ENCODE measurements at places on chromosomes 3 and 15.

GRCh38 chr3:159273608-159274007 is 471.8 kb downstream of the MFSD1 start:
- no peak for DNase-seq

- no peak for DNase-seq
These were observed 153.4 kb downstream of the LMLN start for GRCh38 chr3:198113206-198114053.

DNA sequence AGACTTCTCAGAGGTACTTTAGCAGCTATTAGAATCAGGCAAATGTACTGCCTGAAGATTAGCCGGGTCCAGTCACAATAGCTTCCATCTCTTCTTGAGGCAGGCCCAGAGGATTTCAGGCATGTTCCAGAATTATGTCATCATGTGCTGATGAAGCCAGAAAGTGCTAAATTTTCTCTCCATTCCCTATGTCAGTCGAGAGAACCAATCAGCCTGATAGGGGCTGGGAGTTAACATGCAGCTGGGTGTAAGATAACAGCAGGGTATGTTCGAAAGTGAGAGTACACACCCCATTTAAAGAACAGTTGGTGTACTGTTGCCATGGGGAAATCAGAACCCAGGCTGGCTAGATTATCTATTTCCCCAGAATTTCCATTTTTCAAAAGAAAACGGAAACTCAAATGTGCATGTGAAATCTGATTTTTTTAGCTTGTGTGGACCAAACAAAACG is 48.7 kb downstream of the MYH15 start:
- DNase-seq = no peak

DNA sequence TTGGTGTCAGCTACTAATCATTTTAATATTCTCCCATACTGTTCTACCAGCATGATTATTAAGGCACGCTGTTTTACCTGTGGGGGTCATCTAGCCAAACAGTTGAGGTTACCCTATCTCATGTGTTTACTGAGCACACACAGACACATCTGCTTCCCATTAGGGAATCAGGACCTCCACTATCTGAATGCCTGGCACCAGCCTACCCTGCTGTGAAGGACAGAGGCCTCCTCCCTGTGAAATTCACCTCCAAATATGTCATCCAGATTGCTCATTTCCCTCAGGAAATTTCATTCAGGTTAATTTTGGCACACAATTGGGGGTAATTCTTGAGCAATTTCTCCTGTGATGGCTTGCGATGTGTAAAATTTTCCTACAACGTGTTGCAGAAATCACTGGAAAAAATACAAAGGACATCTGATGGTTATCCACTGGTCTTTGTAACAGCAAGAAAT is 155.6 kb upstream of the NR2E3 start:
- DNase-seq = no peak

DNA sequence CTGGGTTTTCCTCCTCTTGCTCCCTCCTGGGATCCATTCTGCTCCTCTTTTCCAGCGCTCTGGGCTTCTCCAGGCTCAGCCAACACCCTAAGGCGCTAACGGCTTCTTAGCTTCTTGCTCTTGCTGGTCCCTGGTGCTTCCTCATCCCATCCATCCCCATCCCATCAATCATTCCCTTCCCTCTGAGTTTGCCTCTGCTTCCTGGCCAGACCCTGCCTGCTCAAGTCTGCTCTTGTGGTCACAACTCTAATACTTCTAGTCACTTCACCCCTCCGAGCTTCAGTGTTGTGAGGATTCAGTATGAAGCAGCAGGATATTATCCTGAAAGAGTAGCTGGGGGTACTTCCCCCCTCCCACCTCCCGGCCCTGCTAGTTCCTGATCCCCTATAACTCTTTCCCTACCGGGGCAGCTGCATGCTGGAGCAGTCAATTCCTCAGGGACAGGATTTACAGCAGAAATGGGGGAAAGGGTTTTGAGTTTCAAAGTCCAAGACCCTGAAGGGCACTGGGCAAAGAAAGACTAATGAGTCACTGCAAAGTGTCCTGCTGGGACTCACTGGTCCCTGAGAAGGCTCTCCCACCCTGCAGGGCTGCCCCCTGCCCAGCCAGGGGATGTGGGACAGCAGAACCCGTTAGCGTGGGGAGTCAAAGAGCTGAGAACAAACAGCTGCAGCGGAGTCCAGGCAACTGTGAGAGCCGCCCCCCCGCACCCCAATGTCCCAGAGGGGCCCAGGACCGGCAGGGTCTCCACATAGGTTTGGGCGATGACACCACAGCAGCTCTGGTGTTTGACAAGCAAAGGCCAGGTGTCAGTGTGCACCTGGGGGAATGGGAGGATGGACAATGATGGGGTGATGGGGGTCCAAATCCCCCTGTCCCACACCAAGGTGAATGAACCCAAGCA is 2.3 kb upstream of the SYNM start:
- no peak for DNase-seq

DNA sequence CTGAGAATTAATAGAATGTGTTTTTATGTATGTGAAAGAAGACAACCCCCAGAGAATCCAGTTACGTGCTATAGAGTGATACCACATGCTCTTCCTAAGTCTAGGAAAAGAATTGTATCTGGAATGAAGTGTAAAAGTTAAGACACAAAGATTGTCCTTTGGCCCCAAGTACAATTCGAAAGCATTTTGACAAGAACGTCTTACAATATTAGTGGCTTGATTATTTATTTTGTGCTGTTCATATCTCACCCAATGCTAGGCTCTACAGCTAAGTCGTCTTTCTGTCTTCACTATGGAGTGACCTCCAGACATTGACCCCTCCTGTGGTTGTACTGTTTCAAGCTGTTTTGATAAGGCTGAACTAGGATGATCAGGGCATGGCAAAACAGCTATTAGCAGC is 345.7 kb upstream of the C2CD4B start:
- DNase-seq = no peak

DNA sequence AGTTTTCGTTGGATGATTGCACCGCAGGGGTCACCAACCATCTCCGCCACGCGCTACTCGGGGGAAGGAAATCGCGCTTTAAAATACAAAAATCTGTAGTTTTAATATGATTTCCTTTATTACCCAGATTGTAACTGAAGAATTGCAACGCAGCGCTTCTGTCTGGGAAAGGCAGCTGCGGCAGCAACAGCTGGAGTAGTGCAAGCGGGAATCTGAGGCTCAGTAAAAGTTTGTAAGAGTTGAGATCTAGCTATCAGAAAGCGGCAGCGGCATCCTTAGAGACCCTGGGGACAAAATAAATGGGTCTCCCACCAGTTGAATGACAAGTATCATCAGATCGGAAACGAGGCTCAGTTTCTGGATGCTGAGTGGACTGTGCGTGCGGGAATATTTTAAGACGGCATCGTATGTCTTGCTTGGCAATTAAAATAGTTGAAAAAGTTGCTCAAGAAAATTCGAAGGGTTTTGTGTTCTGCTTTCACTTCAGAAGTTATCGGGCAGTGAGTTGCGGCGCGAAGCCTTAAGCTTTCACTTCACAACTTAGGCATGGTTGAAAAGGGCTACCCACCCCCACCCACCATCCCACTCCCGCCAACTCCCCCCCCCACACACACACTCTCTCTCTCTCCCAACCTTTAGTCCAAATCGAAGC is 2.7 kb downstream of the MECOM start:
- no peak for DNase-seq

- no peak for DNase-seq
These were observed 215.8 kb downstream of the ROBO1 start for GRCh38 chr3:79551997-79552396.

DNA sequence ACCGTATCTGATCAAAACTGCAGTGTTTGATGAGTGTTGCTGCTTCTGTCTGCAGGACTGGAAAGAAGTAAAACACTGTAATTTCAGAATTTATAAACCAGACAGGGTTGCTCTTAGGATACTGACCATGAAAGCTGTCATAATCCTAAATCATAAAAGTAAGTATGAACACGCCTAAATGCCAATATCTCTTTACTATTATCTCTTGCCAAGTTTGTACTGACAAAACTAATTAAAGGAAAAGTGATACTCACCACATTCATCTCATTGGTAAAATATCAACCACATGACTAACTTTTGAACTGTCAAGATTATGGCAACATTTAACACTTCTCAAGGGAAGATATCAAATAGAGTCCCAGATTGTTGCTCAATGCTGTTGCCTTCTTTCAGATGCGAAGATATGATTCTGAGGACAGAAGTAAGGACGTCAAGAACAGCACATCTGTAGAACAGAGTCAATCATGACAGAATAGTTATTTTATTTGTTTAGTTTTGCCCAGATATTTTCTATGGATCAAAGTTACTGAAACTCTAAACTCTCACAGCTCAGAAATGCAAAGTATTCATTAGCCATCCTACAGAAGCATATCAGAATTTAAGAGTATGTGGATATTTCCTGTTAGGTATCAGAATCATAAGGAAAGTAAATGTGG is 61.4 kb upstream of the COL8A1 start:
- no peak for DNase-seq

DNA sequence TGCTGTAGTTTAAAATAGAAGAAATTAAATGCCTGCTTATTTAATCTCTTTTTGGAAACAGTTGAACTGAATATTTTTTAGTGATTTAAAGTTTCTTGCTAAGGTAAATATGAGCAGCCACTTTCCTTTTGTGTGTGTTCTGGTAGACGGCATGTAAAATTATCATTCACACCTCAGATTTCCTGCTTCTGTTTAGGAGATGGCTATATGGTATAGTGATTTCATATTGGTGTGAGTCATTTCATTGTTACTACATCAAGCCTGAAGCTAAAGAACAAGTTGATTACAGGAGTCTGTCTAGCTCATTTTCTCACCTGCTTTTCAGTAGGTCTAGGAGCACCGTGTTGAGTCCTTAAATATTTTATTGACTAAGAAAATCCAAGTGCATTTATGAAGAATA is 2.2 kb downstream of the LRCH3 start:
- no peak for DNase-seq

Measured in stimulated activated CD8-positive, alpha-beta memory T cell treated with anti-CD3 and anti-CD28 coated beads, Interleukin-12 subunit alpha, Interleukin-12 subunit beta, amount 100 ng/mL, for 1 hour (primary cell).